ENCODE measurements at places on chromosomes 7 and 10.

- DNase-seq: no peak
These were observed 362.0 kb downstream of the ETV1 start for GRCh38 chr7:13627455-13627854.

GRCh38 chr10:112948196-112948595 lies 1.9 kb upstream of the TCF7L2 start:
- DNase-seq: no peak

- DNase-seq: peak; percentile 21
These were observed 53.5 kb downstream of the NRF1 start for GRCh38 chr7:129665013-129665401.

DNA sequence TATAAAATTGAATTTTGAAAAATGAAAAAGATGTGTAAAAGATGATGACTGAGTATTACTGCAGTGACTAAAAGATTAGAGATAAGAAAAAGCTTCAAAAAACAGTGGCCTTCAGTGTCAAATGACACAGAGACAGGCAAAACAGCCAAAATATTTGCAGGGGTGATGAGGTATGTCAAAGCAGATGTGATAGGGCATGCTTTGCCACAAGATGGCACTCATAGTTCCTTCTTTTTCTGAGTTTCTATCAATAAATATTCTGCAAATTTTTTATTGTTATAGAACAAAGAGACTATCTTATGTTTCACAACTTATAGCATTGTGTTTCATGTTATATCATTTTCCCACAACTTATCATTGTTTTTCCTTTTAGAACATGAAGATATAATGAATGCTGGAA lies 344.1 kb upstream of the HPS1 start:
- peak; percentile 80 for DNase-seq

DNA sequence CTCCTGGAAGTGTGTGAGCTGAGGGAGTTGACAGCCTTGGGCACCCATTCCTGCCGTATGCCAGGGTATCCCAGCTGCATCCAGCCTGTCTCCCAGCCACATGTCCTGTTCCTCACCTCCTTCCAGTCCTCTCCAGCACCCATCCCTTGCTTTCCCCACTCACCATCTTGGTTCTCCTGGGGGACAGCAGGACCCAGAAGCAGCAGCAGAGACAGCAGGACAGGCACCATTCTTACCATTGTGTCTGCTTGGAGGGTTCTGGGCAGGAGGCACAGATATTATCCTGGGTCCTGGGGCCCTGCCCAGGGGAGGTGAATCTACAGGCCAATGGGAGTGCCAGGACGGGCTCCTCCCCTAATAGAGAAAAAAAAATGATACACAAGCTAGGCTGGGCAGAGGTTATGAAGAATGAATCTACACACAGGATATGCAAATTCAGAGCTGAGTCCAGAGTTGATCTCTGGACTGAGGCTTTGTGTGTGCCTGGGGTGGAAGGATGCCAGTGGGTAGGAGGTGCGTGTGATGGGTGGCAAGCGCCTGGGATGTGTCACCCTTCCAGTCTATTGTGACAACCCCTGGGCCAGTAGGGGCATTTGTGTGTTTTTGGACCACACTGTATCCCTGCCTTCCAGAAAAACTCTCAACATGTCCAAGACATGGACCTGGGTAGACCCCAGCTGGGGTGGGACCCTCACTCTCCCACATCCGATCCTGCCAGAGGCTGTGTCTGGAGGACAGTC lies at the start of gene AZGP1:
Gene AZGP1 (minus strand): TSS at position 250 of the 740 bp plus-strand sequence. CDS start 11 bp downstream, at position 239.
- DNase-seq: peak; percentile 35

DNA sequence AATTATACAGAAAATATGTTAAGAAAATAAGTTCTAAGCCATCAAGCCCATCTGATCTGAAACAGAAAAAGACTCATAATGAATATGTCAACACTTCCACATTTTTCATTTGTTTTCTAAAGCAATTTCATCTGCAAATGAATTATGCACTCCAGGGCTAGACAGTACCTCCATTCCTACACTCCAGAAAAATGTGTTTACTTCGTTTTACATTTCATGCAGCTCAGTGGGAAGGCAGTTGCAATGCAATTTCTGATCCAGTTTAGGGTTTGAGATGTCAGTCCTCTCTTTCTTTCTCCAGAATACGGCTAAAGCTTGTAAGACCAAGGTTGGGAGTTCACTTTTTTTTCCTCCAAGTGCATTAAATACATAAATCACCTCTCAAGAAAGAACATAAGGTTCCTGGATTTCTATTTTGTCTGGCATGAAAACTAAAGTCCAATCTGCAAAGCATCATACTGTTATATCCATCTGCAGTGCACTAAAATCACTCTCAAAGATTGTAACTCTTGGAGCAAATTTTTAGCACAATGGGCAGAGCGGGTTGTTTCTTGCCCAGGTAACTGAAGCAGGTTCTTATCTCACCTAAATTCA lies 348.8 kb upstream of the C7orf33 start:
- DNase-seq: no peak

- no peak for DNase-seq
These were observed 15.6 kb downstream of the ASB4 start for GRCh38 chr7:95501261-95501832.

- DNase-seq: no peak
These were observed 11.0 kb downstream of the TWIST1 start for GRCh38 chr7:19106241-19107080.

- no peak for DNase-seq
These were observed 49.7 kb upstream of the ADCY1 start for GRCh38 chr7:45524445-45524844.

DNA sequence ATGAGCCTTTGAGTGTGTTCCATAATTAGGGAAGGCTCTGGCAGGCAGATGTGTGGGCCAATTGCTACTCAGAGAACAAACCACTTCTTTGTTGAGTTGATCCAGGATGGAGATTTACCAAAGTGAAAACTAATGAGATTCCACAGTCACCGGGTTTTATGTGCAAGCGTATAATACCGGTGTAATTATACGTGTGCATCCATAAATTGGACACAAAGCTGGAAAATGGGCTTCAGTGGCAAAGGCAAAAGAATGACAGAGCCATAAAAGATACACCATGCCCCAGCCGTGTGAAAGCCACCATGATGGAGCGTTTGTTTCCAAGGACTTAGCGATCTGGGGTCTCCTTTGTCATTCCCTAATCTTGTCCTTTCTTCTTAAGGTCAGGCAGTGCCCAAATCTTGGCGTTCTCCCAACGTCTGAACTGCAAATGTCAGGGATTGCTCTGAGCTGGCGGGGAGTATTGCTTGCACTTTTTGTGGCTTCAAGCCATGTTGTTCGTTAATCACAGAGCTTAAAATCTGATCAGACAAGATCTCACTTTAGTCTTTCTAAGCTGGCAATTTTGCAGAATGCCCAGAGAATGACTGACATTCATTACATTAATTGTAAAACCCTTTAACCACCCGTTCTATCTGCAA lies 70.1 kb downstream of the NPTX2 start:
- DNase-seq: no peak

DNA sequence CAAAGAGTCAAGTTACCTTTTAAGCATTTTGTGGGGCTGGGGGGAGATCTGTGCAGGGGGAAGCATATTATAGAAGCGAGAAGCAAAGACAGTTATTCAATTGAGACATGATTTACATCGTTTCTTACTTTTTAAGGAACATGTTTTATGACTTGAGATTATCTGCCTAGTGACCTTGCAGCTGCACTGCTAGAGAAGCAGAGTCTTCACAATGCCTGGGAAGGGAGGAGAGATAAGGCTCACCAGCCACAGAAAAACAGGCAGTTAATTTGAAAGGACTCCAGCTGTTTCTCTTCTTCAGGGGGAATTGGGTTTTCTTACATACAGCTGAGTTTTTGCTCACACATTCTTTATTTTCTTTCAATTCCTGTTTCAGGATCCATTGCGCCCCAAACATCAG lies 31.0 kb downstream of the PHYH start:
- peak; percentile 94 for DNase-seq

DNA sequence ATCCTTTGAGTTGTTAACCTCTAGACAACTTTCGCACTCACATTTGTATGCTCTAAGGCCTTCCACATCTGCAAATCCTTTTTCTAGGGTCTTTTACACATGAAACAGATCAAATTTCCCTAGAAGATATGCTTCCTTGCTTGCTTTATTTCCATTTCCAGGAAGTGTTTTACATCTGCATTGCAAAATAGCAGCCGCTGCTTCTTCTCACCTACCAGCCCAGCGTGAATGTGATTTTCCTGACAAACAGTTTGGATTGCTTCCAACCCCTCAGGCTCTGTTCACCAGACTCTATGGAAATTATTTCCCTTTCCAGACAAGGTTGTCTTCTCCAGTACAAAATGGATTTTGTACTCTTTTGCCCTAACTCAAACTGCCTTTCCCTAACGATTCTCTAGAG lies 50.9 kb upstream of the PAPSS2 start:
- no peak for DNase-seq

- DNase-seq: no peak
These were observed 75.2 kb upstream of the PRR15 start for GRCh38 chr7:29488203-29488970.

- DNase-seq: peak; percentile 46
These were observed 29.4 kb upstream of the JAKMIP3 start for GRCh38 chr10:132036153-132036886.

DNA sequence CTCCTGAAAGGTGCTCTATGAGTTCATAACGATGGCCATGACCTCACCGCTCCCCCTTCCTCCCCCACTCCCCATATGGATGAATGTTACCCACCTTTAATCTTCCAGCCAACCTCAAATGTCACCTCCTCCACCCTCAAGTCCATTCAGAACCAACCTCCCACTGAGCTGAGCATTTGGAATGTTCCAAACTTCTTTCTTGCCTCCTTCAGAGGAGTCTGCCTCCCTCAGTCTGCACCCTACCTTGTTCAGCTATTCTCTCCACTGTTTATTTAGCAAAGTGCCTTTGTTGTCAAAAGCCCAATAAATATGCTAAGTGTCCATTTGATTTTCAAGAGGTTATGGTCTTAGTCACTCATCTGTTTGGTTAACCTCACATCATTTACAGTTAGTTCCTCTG lies 22.9 kb upstream of the MTPAP start:
- DNase-seq: no peak

GRCh38 chr7:37235813-37236212 lies 212.9 kb downstream of the ELMO1 start:
- no peak for DNase-seq

DNA sequence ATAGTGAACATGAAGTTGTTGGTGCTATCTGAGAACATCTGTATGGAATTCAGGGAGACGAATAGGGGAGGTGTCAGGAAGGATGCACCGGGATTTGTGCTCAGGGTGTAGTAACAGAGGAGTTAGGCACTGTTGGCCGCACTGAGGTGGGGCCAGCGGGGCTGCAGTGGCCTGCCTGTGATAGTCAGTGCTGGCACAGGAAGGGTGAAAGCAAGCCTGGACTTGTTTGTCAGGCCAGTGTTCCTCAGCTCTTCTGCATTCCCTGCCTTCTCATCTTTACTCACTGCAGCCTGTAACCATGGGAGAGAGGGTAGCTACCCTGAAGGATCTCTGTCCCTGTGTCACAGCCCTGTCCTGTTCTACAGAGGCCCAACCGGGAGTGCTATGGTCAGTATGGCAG lies 81.3 kb downstream of the SH2D4B start:
- DNase-seq: no peak

DNA sequence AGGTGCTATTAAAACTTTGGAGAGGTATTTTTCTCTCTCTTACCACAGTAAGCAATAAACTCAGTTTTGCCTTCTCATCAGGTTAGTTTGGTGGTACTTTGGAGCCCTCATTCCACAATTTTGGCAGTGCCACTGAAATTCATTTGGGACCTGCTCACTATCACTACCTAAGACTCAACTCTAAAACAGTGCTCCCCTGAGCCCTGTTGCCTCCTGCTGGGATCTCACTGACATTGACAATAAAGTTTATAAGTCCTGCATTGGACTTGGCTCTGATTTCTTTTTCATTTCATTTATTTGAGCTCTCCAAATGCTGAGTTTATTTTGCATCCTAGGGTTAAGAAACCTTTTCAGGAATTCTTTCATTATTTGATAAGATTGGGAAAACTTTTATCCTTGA lies 130.8 kb upstream of the HPS1 start:
- peak; percentile 2 for DNase-seq

GRCh38 chr10:128254476-128254875 lies 128.3 kb upstream of the MKI67 start:
- no peak for DNase-seq

GRCh38 chr7:75920431-75921161 lies 5.6 kb downstream of the POR start:
- no peak for DNase-seq

DNA sequence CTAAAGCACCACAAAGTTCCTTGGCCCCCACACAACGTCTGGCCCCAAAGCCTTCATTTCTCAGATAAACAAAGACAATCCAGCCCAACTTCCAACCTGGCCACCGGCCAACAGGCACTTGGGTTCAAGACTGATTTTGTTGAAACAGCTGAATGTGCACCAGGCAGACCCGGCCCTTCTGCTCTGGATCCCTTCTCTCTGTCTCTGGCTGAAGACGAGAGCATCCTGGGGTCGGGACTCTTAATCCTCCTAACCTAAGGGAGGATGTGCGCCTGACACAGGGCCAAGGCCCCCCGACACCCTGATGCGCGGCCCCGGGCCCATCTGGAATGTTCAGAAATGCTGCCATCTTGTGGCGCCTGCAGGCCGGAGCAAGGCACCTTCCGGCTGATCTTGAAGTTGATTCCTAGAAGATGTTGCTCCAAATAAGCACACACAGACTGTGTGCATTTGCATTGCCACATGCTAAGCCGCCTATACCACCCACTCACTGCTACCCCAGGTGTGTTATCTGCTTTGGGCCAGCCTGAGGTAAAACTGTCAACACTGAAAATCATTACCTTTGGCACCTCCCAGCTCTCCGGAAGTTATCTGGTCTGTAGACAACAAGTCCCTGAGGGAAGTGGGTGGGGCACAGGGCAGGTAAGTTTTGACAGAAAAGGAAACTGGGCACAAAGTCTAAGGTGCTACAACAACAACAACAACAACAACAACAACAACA lies 98.4 kb upstream of the HABP2 start:
- DNase-seq: peak; percentile 61

DNA sequence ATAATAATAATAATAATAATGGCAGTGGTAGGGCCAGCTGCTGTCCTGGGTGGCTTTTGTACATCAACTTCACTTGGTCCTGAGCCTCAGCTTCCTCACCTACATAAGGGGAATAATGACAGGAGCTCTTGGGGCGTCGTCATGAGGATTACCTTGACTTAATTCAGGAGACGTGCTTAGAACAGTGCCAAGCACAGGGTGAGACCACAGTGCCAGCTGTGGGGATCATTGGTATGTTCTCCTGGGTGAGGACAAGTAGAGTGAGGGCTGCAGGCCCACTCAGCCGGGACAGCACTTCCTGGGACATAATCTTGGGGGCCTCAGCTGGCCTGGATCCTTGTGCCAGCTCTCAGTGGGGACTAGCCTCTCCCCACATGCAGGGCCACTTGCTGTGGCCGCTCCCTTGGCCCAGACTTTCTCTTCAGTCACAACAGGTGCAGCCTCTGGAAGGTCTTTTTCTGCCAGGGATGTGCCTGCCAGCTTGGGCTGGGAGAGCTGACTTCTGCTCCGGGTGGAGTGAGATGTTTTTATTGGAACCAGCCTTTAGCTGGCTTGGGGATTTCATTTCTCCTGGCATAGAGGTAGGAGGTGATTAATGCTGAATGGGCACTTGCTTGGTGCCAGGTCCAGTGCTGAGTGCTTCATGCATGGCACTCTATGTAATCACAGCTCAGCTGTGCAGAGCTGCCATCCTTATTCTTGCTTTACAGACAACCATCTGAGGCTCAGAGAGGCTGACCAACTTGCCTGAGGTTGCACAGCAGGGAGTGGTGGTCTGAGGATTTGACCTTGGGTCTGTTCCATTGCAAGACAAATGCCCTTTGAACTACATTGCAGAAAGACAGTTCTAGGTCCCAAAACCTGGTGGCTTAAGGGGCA lies 45.3 kb downstream of the TSPAN15 start:
- DNase-seq: no peak
